LNCaP clone FGC (cell line): ENCODE measurements at places on chromosomes 4 and X.

DNA sequence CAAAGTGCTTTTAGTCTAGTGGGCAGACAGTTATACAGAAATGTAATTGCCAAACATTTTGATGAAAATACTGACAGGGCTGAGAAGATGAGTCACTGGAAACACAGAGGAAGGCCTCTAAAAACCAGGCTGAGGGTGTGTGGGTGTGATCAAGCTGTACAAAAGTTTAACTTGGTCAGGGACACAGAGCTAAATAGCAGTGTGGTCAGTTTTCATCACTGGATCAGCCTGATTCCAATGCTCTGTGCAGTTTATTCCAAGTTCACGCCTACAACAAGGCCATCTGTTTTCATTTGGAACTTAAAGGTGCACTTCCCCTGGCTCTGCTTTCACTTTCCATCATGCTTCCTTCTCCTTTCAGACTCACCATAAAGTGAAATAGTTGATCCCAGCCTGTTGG is 10.6 kb downstream of the CENPVL3 start:
- DNase-seq = no peak

- no peak for DNase-seq
These were observed 73.3 kb downstream of the SHOX start for GRCh38 chrX:703866-704265.

GRCh38 chr4:7995135-7995534 is 55.5 kb upstream of the AFAP1 start:
- DNase-seq = no peak

DNA sequence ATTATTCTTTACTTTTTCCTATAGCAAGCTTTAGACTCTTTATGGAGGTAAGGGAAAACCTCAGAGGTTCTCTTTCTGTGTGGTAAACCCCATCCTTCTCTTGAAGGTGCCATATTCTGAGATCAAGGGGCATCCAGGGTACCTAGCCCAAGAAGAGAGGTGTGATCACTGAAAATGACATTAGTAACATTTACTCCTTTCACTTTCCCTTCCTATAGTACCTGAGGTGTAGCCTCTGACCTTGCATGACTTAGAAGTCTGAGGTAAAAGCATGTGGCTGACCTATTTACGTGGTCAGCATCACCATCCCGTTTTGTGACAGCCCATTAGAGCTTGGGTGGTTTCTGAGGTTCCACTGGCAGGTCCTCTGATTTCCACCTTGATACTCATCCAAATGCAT is 25.7 kb downstream of the SGMS2 start:
- DNase-seq = no peak

DNA sequence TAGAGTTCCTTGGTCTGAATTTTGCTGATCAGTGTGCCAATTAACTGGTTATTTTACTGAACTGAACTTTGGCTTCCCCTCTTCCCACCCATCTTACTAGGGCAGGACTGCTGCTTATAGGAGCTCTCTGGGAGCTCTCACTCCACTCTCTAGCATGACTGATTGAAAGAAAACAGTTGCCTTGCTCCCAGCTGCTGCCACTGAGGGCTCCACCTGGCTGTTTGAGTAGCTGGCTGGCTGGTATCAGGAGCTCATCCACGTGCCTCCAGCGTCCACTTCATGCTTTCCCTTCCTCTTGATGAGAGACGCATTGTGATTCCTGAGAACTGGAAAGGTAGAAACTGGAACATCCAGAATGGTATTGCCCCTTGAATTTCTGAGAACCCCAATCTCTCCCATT is 73.0 kb upstream of the KLHL13 start:
- DNase-seq = no peak

- no peak for DNase-seq
These were observed 1.5 kb upstream of the ANXA5 start for GRCh38 chr4:121698236-121698671.

DNA sequence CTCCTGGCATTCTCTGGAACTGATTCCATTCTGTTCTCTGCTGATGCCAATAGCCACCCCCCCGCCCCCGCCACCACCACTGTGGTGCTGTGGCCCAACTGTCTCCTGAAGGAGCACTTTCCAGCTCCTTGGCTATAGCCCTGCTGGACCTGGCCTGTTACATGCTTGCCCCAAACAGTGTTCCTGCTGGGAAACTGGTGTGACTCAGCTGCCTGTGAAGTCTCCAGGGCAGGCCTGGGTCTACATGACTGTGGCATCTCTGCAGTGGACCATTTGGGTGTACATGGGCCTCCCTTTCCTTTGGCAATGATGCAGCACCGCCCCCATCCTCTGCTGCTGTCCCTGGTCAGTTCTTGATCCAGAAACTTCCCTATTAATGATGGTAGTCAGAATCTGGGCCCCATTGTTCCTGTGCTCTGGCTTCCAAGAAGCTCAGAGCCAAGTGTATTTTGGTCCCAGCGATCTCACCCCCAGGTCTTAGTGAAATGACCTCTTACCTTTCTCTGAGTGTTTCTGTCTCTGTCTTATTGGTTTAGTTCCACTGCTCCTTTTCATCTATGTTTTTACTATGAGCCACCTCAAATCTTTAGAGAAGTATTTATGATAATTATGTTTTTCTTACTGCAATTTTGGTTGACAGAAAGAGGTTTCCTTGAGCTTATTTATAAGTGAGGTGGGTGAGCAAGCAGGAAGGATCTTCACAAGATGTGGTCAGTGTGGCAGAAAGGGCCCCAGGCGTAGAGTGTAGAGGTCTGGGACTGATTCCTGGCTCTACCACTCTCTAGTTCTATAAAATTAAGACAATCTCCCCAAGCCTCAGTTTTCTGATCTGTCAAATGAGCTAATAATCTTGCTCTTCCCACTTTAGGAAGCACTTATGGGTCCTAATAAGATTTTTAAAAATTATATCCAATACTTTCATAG is 210.7 kb upstream of the EOLA2 start:
- DNase-seq = no peak

DNA sequence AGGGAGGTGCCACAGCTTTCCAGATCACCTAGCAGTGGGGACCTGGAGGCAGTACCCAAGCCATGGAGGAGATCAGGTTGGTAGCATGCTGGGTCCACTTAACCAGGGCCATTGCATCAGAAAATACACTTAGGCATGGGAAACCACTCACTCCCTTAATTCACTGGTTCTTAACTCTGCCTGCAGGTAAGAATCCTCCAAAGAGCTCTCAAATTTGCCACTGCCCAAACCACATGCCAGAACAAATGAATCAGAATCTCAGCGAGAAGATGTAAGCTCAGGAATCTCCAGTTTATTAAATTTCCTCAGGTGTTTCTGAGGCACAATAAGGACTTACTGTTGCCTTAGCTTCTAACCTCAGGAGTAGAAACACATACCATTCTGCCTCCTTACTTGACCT is 327.7 kb upstream of the RASGEF1B start:
- no peak for DNase-seq

DNA sequence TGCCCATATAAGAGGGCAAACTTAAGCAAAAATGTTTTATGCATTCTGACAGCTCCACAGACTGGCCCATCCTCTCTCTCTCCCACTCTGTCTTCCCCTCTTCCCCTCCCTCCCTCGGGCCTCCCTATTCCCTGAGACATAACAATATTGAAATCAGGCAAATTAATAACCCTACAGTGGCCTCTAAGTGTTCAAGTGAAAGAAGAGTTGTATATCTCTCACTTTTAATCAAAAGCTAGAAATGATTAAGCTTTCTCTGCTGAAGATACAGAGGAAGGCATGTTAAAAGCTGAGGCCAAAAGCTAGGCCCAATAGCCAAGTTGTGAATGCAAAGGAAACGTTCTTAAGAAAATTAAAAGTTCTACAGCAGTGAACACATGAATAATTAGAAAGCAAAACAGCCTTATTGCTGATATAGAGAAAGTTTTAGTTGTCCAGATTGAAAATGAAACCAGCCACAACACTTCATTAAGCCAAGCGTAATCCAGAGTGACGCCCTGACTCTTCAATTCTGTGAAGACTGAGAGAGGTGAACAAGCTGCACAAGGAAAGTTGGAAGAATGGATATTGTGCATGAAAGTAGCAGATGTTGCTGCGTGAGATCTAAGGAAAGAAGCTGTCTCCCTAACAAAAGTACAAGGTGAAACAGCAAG is 54.9 kb downstream of the USO1 start:
- no peak for DNase-seq

DNA sequence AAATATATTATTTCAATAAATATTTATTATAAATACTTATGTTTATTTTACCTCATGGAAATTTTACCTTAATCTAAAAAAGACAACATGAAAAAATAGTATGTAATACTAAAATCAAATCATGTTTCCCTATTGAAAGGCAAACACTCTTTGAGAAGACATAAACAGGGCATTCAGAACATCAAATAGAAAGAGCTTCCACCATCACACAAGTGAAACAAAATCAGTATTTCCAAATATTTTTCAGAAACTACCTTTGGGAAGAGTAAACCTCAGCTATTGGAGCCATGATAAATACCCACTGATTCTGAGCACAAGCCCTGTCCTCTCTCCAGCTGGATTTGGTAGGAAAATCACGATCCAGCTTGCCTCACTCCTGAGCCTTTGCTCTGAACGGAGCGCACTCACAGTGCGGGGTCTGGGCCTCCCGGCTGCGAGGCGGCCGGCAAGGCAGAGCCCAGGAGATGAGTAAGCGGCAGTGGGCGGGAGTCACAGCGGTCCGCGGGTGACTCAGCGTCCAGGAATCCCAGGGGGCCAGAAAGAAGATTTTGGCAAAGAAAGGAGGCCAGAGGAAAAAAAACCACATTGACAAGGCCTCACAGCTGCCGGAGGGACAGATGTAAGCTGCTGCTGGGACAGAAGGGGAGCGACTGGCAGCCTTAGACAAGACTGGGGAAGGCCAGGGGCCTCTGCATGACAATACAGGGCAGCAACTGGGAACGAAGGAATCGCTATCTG is 14.7 kb upstream of the ANXA5 start:
- no peak for DNase-seq

DNA sequence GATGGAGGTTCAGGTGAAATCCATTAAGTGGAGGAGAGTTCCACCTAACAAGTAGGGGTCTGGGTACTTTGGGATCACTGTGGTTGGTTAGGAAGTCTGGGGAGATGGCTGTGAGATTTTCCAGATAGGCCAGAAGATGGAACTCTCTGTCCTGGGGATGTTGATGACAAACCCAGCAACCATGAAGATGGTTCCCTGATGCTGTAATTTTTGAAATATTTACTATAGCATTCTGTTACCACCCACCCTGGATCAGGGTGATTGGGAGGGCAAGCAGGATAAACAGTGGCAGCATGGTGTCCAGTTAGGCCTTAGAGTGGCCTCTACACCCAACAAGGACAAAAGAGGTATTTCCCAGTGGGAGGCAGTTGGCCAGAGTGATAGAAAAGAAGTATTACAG is 15.9 kb upstream of the NELFA start:
- no peak for DNase-seq

- DNase-seq = no peak
These were observed 155.2 kb downstream of the SMIM20 start for GRCh38 chr4:26069218-26069617.

GRCh38 chr4:70113656-70114055 is 40.4 kb upstream of the PRR27 start:
- no peak for DNase-seq

DNA sequence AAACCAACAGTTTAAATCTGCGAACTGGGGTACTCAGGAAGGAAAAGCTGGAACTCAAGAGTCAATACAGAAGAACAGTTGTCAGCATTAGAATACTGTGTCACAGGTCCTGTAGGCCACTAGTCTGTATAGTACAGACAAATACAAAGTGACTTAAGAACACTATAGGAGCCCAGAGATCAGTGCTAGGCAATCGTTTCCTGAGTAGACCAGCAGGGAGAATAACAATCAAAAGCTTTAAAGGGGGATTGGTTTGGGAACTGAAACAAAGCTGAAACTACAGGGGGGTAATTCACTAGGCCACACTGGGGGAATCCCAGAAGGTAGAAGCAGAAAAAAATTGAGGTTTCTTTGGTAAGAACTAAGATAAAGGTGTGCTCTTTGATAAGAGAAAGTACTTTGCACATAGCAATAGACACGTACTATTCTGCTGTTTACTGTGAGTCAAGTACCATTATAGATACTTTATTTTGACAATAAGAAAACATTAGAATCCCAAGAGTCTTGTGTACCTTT is 339.7 kb downstream of the PCDH19 start:
- no peak for DNase-seq

GRCh38 chr4:20416800-20417199 is 165.1 kb downstream of the SLIT2 start:
- no peak for DNase-seq

DNA sequence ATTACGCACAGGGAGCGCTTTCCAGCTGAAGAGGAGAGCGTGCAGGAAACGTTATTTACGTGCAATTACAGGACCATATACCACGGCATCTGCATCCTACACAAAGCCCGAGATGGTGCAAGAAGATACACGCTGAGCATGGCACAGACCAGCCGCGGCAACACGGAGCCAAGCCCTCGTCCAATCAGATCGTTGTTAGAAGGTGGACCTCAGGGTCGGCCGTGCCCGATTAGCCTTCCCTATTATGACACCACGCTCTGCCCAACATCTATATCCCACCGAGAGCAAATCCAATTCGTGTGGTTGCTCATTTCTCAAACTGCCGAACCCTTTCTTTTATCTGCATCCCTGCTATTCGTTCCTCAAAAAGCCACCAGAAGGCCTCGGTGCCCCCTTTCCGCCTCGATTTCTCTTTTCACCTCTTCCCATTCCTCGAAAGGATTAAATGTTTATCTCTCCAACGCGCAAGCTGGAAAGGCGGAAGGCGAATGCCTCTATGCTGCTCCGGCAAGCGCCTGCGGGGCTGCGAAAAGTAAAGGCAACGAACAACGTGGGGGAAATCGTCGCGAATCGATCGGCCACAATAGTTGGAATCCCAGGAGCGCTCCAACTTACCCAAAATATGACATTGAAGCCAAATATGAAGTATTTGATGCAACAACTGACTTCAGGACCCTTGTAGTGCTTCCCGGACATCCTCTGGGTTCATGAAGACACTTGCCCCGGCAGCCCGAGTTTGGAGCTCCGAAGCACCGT is 702 bp downstream of the TSPAN5 start:
- no peak for DNase-seq

DNA sequence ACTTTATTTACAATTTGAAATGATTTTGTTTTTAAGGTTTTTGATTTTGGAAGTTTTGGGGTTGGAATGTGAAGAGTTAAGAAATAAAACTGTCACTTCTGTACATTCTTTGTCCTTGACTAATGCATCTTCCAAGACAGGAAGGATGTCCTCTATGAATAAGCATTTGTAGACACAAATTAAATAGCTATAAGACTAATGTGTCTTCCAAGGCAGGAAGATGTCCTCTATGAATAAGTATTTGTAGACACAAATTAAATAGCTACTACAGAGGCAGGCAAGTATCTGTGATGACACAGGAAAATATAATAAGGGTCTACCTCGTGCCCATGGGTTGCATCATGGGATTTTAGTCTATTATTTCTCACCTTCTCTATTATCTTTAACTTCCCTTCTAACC is 14.5 kb downstream of the PRSS48 start:
- no peak for DNase-seq

DNA sequence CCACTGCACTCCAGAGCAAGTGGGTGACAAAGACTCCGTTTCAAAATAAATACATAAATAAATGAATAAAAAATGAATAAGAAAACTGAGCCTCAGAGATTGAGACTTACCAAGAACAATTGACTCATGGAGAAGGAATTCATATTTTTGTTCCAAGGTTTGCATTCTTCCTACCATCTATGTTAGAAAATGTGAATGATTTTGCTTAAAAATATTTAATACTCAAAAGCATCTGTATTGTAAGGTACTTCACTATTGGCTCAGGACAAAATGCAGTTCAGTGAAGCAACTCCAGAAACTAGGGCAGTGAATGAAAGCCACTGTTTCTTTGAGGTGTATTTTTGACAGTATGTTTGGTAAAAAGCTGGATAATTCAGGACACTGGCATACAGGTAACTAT is 54.1 kb downstream of the XAGE2 start:
- DNase-seq = no peak

- no peak for DNase-seq
These were observed 18.4 kb downstream of the KLHL34 start for GRCh38 chrX:21639775-21640174.

GRCh38 chr4:181933471-181933870 is 309.7 kb upstream of the TENM3 start:
- no peak for DNase-seq
